A549 (cell line): ENCODE measurements at places on chromosomes 7 and 10. TPM values are rescaled to one million over a fixed set of nuclear protein-coding genes. Genes with fewer than 3 reads are reported as not detected.
A peak's percentile ranks its signal among the peaks of the same experiment; 100 is the strongest.

Gene MALSU1
- 91.9 to 102 TPM (median 101 TPM) in 3 replicates for polyA plus RNA-seq

DNA sequence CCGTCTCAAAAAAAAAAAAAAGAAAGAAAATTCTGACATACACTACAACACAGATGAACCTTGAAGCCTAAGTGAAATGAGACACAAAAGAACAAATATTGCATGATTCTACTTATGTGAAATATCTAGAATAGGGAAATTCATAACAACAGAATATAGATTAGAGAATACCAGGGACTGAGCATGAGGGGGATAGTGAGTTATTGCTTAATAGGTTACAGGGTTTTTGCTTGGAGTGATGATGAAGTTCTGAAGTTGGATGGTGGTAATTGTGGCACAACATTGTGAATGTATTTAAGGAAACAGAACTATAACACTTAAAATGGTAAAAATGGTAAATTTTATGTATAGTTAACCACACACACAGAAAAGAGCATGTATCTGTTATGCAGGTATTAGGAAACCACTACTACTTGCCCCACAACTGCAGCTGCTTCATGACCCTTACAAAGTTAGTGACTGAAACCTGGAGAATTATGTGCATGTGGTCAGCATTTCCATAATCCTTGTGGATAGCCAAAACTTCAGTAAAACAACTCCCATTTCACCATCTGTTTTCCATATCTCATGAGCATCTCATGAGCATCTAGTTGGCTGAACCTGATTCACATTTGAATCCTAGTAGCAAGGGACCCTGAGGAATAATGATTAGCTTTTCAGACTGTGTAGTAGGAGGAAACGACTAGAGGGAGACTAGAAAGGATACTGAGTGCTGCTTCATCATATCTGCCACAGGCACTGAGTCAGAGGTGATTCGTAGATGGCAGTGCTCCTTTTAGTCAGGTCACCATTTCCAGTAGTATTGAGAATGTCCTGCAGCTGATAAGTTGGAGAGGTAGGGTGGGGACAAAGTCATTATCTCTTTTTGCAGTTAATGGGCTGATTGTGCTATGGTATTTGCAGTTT is 26.3 kb downstream of the SAMD8 start:
- DNase-seq: peak; percentile 16

- no peak for DNase-seq
Measured at GRCh38 chr7:70098133-70098561, 499.9 kb downstream of the AUTS2 start.

Gene ECHDC3
- polyA plus RNA-seq: 6.1 to 6.9 TPM (median 6.3 TPM) in 3 replicates

- no peak for DNase-seq
Measured at GRCh38 chr10:102420181-102420713, 389 bp upstream of the FBXL15 start.

DNA sequence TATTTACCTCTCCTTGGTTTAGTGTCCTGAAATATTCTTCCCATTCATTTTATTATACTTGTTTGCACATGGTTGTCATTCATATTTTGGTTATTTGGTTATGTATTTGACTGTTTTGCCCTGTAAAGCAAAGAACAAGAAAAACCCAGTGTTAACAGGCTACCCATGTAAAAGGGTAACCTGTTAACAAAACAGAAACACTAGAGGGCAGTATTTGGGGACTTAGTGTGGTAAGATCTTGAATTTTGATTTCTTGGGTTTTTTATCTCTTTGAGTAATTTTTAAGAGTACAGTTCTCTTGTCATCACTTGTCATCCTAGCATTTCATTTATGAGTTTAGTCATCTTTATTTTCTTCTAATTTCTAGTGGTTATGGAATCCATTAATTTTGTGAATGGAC is 51.3 kb downstream of the POLL start:
- peak; percentile 49 for DNase-seq

Gene TAC1
- not detected in 3 replicates for polyA plus RNA-seq

DNA sequence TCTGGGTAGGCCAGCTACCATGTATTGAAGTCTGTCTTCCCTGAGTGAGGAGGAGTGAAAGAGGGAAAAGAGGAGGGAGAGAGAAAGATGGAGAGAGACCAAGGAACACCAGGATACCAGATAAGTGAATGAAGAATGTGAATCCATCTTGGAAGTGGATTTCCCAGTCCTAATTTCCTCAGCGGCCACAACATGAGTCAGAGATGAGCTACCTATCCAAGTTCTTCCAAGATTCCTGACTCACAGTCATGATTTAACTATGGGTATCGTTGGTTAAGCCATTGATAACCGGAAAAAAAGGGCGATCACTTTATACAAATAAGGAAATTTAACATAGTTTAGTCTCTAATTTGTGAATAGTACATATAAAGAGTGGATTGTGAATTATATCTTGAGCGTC is 561.8 kb downstream of the ATRNL1 start:
- no peak for DNase-seq

- no peak for DNase-seq
Measured at GRCh38 chr7:118009419-118009818, 136.2 kb upstream of the CTTNBP2 start.

GRCh38 chr7:138000081-138000701 is 1.7 kb downstream of the CREB3L2 start:
- DNase-seq: no peak

DNA sequence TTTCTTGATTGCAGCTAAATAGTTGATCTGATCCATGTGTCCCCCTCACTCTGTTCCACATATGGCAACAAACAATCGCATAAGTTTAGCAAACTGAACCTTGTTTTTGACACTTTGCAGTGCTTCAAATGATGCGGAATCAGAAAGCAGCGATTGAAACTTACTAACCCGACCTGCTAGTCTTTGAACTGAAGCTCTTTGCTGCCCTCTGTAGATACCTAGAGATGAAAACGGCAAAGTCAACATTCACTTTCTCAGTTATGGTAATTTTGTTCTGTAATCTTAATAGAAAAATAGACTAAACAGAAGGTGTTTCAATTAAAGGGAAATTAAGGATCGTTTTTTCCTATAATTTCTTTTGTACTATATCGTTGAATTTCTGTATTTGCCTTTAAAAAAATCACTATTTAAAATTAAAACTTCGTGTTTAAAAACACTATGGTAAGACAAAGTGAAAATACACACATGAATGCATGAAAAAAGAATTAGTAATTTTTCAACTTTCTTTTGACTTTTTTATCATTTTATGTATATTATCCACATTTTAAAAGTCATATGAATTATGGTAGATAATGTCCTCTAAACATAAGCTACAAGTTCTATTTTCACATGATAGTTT is 276.5 kb downstream of the MAGI2 start:
- DNase-seq: peak; percentile 5

DNA sequence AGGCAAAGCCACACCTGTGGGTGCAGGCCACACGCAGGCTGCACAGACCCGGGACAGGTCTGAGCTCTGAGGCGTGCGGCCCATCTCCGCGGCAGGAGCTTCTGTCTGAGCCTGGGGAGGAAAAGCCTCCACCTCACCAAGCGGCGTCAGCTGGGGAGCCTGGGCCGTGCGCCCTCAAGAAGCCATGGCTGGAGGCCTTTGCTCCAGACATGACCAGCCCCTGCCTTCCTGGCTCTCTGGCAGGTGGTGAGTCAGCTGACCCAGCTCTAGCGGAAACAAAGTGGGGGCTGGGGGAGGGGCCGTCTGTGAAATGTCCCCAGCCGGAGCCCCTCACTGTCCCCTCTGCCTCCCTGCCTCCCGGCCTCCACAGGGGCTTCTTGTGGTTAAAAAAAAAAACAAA is 12.5 kb downstream of the GPER1 start:
- no peak for DNase-seq

GRCh38 chr10:56359837-56360236 is 1.2 kb downstream of the ZWINT start:
- DNase-seq: no peak

- DNase-seq: no peak
Measured at GRCh38 chr7:5448378-5449037, 24.9 kb upstream of the TNRC18 start.

DNA sequence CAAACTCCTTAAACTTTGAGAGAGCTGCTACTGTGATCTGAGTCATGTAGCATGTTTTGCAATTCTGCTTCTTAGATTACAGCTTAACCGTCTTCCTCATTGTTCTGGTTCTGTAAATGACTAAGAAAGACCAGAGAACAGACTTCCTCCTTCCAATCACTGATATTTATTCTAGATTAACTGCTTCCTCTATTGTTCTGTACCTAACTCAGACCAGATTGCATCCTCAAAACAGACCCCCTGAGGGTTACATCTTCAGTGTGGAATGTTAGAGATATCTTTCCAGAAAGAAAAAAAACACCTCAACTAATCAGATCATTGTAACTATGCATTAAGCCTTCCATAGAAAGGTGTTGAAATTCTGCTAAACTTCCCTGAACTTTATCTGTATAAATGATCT is 5.7 kb upstream of the PIP start:
- DNase-seq: peak; percentile 41

- no peak for DNase-seq
Measured at GRCh38 chr7:89602984-89603383, 551.3 kb upstream of the STEAP1 start.

Gene STOX1
- 0.64 to 0.94 TPM (median 0.69 TPM) in 3 replicates for polyA plus RNA-seq

DNA sequence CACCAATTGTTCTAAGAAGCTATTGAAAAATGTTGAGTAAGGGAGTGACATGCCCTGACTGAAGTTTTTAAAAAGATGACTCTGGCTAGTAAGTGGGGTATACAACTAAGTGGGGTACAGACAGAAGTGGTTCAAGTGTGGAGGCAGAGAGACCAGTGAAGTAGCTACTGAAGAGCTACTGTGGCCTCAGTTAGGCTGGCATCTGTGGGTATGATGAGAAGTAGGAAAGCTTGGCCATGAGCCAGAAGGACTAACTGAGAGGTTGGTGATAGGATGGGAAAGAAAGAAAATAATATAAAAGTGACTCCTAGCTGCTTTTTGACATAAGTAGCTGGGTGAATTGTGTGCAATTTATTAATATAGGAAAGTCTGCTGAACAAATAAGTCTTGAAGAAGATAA is 176.6 kb downstream of the SEMA3D start:
- no peak for DNase-seq

- no peak for DNase-seq
Measured at GRCh38 chr7:118870187-118870586, 645.7 kb downstream of the ANKRD7 start.

Gene NEUROG3
- not detected in 3 replicates for polyA plus RNA-seq

GRCh38 chr10:20552382-20552781 is 344.7 kb downstream of the NEBL start:
- DNase-seq: no peak

Gene PNLIPRP1
- polyA plus RNA-seq: not detected in 3 replicates

Gene ANKRD1
- 6.8 to 14.0 TPM (median 10.7 TPM) in 3 replicates for polyA plus RNA-seq

Gene CPA5
- not detected in 3 replicates for polyA plus RNA-seq

Gene CLDN4
- 1.3 to 1.5 TPM (median 1.5 TPM) in 3 replicates for polyA plus RNA-seq

DNA sequence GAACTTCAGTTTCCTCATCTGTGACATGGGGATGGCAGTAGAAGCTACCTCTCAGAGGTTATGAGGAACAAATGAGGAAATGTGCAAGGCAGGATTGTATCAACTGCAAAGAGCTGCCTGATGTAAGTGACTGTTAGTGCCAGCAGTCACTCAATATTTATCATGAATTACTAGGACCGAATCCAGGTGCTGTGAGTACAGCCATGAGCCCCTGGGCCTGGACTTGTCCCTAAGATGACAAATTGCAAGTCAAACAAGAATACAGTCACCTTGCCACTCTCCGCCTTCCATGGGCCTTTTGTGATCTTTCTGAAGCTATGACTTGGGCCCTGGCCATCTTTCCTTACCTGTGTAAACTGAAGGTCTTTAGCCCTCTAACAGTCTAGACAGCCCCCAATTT is 27.7 kb upstream of the TLX1 start:
- no peak for DNase-seq

GRCh38 chr10:105413997-105414396 is 772.9 kb downstream of the SORCS3 start:
- no peak for DNase-seq

Gene IL2RA
- not detected in 3 replicates for polyA plus RNA-seq

- no peak for DNase-seq
Measured at GRCh38 chr7:124413029-124413428, 352.6 kb downstream of the GPR37 start.

- DNase-seq: no peak
Measured at GRCh38 chr10:80516506-80517075, 21.1 kb upstream of the SH2D4B start.

- DNase-seq: no peak
Measured at GRCh38 chr10:112988839-112989406, 38.9 kb downstream of the TCF7L2 start.

- DNase-seq: no peak
Measured at GRCh38 chr10:83965473-83965872, 173.8 kb upstream of the GHITM start.

DNA sequence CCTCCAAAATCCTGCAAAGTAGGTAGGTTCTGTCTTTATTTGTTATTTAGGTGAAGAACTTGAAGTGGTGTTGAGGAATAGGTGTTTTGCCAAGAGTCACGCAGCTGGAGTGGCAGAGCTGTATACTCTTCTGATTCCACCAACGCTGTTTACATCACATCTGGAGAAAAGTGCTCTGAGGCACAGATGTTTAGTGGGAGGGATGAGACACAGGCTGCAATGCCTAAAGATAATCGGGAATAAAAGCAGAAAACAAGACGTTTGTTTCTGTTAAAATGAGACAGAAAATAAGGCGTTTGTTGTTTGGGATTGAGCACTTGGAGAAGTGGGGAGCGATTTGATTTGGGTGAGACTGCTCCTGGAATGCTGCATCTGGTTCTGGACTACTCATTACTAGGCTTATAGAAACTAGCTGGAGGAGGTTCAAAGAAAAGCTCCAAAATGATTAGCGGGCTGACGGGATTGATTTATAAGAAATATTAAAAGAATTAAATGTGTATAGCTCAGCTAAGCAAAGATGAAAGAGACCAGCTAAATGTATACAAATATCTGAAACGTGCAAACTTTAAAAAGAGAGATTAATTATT is 54.3 kb downstream of the TRUB1 start:
- DNase-seq: no peak
